Right ventricle myocardium inferior (tissue), 1 donor: ENCODE measurements at places on chromosomes 11 and 22.
A peak's percentile ranks its signal among the peaks of the same experiment; 100 is the strongest.

- DNase-seq, result no peak
These were observed 33.6 kb upstream of the TECTA start for GRCh38 chr11:121067453-121067852.

DNA sequence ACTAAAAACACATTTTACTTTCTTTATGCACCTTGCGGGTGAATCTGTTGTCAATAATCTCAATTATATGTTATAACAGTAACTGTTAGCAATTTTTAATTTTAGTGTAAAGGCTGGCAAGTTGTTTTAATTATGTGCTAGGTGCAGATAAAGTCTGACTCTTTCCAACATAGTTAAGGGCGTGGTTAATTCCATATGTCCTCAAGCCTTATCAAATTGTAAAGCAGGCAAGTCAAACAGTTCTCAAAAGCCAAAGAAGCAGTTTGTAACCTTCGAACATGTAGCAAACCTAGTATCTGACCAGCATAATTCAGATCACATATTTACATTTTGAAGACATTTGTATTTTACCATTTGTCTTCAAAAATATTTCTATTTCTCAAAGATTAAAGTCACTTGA lies 29.2 kb downstream of the METTL15 start:
- DNase-seq, result no peak

DNA sequence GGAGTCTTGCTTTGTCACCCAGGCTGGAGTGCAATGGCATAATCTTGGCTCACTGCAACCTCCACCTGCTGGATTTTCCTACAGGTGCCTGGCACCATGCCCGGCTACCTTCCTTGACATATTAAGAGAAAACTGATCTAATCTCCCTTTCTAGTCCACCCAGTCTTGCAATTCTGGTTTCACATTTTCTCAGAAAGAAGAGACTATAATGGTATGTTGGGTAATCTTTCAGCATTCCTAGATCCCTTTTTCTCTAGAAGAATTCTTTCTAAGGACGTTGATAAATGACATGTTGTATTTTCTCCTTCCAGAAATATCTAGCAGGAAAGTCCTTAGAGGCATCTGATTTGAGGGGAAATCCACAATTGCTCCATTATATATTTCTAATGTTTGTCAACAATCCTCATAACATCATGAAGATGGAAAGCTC lies 10.4 kb upstream of the HSPA8 start:
- no peak for DNase-seq

- peak; percentile 28 for DNase-seq
These were observed 6.8 kb downstream of the SCO2 start for GRCh38 chr22:50518606-50519005.
